ENCODE measurements at places on chromosomes 2 and 18.

DNA sequence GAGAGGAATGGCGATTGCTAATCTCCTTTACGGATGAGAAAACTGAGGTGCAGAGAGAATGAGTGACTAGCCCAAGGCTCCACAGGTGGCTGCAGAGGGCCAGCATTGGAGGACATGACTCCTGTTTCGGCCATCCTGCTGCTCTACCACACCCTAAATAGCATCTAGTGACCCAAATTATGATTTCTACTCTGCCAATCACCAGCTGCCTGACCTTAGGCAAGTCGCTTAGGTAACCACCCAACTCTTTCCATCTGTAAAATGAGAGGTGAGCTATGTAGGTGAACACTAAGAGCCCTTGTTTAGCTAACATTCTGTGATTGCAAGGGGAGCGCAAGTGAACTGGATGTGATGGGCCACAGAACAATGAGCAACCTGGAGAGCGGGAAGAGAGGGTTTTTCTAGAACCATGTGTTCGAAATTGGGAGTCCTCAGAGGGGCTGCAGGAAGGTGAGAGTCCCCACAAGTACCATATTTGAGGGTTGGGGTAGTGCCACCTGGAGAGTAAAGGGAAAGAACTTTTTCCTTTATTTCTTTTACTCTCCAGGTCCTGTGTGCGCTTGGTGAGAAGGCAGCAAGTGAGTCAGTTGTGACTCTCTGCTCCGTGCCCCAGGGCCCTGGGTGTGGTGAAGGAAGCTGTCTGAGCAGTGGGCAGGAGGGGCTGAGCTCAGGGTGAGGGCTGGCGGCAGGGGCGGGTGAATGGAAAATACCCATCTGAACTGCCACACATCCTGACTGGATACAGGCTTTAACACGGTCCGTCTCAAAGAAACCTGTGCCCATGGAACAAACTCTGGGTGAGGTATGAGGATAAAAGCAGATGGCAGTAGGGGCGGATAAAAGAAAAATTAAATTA is 2.4 kb downstream of the CYP27C1 start:
- DNase-seq: no peak

- no peak for DNase-seq
These were observed 482.2 kb downstream of the SPAG16 start for GRCh38 chr2:213766465-213766901.

- no peak for DNase-seq
These were observed 35.4 kb downstream of the TMX3 start for GRCh38 chr18:68679528-68679927.

- DNase-seq: no peak
These were observed 109.4 kb upstream of the FANCL start for GRCh38 chr2:58350484-58350883.

DNA sequence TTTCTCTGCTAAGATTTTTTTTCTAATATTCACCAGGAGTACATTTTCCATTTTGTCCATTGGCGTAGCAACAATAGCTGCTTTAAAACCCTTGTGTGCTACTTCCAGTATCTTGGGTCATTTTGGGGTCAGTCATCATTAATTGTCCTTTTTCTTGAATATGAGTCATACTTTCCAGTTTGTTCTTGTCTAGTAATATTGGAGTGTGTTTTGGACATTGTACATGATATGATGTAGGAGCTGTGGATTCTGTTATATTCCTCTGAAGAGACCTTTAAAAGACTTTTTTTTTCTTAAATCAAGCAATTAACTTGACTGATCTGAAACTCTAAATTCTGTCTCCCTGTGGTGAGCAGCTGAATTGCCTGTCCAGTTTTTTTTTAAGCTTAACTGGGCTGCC is 40.8 kb downstream of the AGPS start:
- peak; percentile 7 for DNase-seq

- no peak for DNase-seq
These were observed 153.4 kb downstream of the FAM161A start for GRCh38 chr2:61700464-61700863.

DNA sequence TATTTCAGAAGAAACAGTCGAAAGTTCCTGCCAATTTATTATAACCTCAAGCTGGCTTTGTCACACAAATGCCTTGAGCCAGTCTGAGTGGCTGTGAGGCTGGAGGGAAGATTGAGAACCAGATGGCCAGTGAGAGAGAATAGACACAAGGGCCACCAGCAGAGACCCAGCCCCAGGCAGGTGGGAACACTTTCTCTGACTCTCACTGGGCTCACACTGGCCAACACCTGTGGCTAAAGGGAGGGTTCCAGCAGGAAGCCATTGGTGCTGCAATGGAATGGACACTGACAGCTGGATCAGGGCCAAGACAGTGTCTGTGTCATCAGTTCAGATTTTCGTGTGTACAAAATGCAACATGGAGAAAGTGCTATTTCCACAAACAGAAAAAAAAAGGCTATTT is 29.9 kb downstream of the LOXHD1 start:
- no peak for DNase-seq

Data from muscle of leg (tissue), 16 donors.